ENCODE measurements at places on chromosomes 7 and 10. TPM values are rescaled to one million over a fixed set of nuclear protein-coding genes. Genes with fewer than 3 reads are reported as not detected.

GRCh38 chr10:119399466-119399865 is 143.1 kb downstream of the RGS10 start:
- no peak overlapping the region for H3K27ac ChIP-seq
- peaks cover 8% of the 10 kb centered on the region for H3K27me3 ChIP-seq
- H3K4me1 ChIP-seq: peaks cover 36% of the 10 kb centered on the region
- H3K4me3 ChIP-seq: no peak overlapping the region

DNA sequence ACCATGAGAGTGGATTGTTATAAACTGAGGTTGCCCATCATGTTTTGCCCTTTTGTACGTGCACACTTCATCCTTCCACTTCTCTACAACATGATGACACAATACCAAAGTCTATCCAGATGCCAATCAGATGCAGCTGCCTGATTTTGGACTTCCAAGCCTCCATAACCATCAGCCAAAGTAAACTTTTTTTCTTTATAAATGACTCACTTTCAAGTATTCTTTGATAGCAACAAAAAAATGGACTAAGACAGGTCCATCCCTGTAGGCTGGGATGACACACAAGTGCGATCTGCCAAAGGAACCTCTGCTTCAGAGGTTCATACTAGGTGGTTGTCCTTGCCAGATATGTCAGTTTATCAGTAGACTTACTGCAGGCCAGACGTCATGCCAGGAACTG is 320.2 kb upstream of the FZD1 start:
- no peak for DNase-seq
- H3K4me3 ChIP-seq: no peak overlapping the region
- no peaks in the 10 kb centered on the region for H3K36me3 ChIP-seq
- H3K4me1 ChIP-seq: no peaks in the 10 kb centered on the region

GRCh38 chr10:102831322-102832071 is 5.7 kb downstream of the CYP17A1 start:
- no peak for DNase-seq
- H3K4me3 ChIP-seq: no peak overlapping the region
- peaks cover 4% of the 10 kb centered on the region for H3K27me3 ChIP-seq
- no peak overlapping the region for H3K27ac ChIP-seq

GCK gene
- total RNA-seq: 43.9 TPM

GRCh38 chr10:36462194-36462593 is 663.2 kb upstream of the ANKRD30A start:
- no peaks in the 10 kb centered on the region for H3K27me3 ChIP-seq
- H3K4me3 ChIP-seq: no peak overlapping the region
- H3K27ac ChIP-seq: no peak overlapping the region
- H3K36me3 ChIP-seq: no peaks in the 10 kb centered on the region
- H3K4me1 ChIP-seq: no peaks in the 10 kb centered on the region
- DNase-seq: no peak

GRCh38 chr10:127736915-127737562 is at the start of gene FOXI2:
Gene FOXI2, plus strand, starts transcription at chr10:127737185. Its CDS starts 89 bp downstream, at chr10:127737274.
- DNase-seq: peak; percentile 45
- H3K4me1 ChIP-seq: no peaks in the 10 kb centered on the region
- H3K36me3 ChIP-seq: peaks cover 14% of the 10 kb centered on the region

DNA sequence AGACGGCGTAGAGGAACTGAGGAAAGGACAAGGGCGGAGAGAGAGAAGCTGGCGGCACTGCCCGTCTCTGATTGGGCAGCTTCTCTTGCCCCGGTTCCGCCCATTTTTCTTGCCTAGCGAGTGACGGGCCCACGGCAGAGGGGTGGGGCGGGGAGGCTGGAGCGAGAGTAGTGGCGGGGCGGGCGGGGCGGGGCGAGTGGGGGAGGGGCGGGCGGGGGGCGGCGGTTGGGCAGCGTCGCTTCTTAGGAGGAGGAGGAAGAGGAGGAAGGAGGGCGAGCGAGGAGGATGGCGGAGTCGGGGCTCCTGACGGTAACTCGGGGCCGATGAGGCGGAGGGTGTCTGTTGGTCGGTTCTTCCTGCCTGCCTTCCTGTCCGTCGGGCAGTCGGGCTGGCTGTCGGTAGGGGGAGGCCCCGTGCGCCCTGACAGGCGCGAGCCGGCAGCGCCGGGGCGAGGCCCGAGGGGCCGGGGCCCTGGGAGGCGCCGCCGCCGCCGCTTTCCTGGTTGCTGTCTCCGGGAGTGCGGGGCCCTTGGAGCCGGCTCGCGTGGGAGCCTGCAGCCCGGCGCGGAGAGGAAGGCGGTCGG is at the start of gene SHOC2:
Gene SHOC2, plus strand, starts transcription at position 256 of the 583 bp plus-strand sequence. CDS start 44,755 bp downstream, outside the sequence.
- peaks cover 13% of the 10 kb centered on the region for H3K27me3 ChIP-seq
- peak within 1 kb of the TSS; percentile 96 for H3K4me3 ChIP-seq
- H3K36me3 ChIP-seq: no peaks in the 10 kb centered on the region
- peak; percentile 96 for DNase-seq
- H3K27ac ChIP-seq: peak within 1 kb of the TSS; percentile 96

ZMIZ1 gene
- total RNA-seq: 230 TPM

POLR2J2 gene
- total RNA-seq: 13.4 TPM

GRCh38 chr7:22587322-22587721 is 87.3 kb upstream of the STEAP1B start:
- no peaks in the 10 kb centered on the region for H3K36me3 ChIP-seq
- no peaks in the 10 kb centered on the region for H3K4me1 ChIP-seq
- peak overlapping the region; percentile 35 for H3K27ac ChIP-seq
- no peak for DNase-seq
- H3K27me3 ChIP-seq: no peaks in the 10 kb centered on the region

Measured in glutamatergic neuron (in vitro differentiated cells).